NCI-H1436 treated with DMSO at 0.1 percent for 48 hours (cell line): ENCODE measurements at places on chromosomes 16 and 17.

DNA sequence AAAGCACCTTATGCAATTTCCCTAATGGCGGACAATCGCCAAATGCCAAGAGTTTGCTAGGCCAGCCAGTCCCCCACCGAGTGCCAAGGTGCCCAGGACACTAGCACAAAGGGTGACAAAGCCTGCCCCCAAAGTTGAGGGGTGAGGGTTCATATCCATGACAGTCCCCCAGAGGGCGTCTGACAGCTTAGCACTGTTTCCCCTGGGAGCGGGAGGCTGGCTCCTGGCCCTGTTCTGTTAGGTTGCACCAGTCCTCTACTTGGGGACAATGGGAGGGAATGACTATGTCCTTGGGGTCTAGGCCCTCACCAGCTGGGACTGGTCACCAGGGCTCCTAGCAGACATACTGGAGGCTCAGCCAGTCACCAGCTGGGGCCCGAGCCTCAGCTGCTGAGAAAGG, 66.9 kb downstream of the MYO18A start:
- no peak for DNase-seq

DNA sequence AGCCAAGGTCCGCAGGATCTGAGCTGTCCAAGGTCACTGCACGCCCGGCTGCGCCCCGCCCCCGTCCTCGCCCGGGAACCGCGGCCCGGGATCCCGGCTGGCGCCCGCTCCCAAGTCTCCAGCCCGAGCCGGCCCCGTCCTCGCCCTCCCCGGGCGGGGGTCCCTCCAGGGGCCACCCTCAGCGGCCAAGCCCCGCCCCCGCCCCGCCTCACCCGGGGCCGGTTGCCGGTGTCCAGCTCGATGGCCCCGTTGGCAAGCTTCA, 216 bp downstream of the VPS9D1 start:
- no peak for DNase-seq

GRCh38 chr16:57485091-57485915, 990 bp downstream of the DOK4 start:
- DNase-seq, result no peak

DNA sequence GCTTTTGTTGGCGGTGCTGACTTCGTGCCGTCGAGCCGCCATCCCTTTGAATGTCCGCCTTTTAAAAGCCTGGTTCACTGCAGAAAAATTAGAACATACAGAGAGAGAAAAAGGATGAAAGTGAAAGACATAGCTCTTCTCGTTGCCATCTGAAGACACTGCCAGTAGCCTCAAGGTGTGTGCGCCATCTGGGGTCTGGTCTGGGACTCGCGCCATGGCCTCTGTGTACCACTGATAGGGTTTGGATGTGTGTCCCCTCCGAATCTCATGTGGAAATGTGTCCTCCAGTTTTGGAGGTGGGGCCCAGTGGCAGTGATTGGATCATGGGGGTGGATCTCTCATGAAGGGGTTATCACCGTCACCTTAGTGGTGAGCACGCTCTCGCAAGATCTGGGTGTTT, 15.5 kb downstream of the GSE1 start:
- DNase-seq, result no peak

DNA sequence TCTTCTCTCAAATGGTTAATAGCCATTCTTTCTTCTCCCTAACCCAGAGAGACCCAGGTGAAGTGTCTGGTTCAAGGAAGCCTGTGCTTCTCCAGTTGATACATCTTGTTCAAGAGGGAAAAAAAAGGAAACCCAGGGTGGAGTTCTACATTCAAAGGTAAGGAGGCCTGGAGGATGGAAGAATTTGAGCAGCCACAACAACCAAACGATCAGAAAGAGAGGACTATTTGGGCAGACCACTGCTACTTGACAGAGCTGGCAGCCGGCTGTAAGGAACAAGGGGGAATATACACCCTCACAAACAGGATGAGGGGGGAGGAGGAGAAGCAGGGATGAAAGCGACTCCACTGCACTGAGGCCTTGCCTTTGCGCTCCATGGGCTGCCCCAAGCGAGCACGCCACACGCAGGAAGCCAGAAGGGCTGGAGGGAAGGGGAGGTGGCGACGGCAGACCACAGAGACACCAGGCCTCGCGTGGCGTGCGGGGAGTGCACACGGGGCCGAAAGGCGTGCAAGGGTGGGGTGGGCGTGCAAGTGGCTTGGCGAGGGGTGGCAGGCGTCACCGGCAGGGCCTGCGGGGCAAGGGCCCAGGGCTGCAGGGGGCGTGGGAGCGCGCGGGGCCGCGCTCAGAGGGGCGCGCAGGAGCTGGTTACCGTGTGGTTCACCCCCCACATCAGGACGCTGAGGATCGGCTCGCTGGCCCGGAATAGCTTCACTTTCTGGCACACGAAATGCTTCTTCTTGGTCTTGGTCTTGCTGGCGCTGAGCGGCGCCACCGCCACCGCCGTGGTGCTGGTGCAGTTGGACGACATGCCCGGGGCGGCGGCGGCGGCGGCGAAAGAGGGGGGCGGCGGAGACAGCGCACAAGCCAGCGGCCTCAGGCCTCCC, 499 bp downstream of the PIP4K2B start:
- DNase-seq, result no peak

- DNase-seq, result no peak
Observed at GRCh38 chr16:82082543-82083244, 47.6 kb downstream of the HSD17B2 start.

GRCh38 chr17:36602030-36602748, 806 bp downstream of the MRM1 start:
- no peak for DNase-seq

- no peak for DNase-seq
Observed at GRCh38 chr16:67943619-67944504, at the start of gene LCAT. Gene LCAT, minus strand, starts transcription at chr16:67944120. Its CDS starts 19 bp downstream, at chr16:67944101.

DNA sequence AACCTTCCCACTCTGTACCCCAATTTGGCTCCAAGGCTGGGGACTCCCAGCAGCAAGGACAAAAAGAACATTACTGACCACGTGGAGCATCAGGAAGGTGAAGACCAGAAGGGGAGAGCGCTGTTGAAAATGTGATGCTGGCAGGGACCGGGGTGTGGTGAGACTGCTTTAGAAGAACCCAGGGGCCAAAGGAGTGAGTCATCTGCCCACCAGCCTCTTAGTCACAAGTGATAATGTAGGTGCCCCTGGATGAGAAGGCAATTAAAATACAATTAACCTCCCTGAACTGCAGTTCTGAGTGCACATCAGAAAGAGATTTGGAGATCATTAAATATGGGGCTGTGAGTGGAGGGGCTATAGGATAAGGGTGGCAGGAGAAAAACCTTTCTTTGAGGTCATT, 366.6 kb upstream of the CCL2 start:
- DNase-seq, result no peak

DNA sequence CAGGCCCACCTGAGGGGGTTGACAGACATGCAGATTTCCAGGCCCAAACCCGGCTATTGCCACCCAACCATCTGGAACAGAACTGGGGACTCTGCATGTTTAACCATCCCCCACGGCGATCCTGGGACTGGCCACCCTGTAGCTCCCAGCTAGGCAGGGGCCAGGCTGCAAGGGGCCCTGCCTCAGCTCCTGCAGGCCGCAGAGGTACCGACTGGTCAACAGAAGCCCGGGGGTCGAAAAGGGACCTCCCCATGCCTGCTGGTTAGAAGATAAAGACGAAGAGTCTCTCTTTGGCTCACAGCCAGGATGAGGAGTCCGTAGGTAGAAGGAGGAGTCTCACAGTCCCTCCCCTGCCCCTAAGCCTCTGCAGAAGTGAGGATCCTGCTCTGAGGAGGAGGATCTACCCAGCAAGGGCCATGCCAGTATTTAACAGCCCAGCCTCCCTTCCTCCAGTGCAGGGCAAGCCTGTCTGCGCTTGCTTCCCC, 223.4 kb upstream of the TNRC6C start:
- peak; percentile 33 for DNase-seq

GRCh38 chr17:34651402-34651811, 72.0 kb downstream of the TMEM132E start:
- no peak for DNase-seq

DNA sequence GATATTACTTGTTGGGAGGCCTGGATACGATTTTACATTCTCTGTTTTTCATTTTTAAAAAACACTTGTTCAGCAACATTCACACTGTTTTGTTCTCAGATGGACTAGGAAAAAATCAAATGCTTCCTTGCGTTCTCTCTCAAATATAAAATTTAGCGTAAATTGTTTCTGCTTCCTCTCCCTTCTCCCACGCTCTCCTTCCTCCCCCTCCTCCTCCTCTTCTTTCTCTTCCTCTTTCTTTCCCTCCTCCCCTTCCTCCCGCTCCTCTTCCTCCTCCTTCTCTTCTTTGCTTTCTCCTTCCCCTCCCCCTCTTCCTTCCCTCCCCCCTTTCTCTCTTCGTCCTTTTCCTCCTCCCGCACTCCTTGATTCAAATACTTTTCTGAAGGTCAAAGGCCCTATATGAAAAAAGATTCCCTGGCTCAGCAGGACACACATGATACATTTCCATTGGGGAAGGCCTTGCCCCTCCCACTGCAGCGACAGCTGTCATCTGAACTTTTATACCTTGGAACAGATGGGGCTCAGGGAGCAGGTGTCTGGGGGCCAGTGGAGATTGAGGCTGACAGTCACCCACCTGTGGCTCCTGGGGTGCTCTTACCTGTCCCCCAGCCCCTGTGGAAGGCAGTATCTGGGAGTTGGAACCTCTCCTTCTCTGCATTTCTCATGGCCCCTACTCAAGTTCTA, 99.4 kb upstream of the SDK2 start:
- DNase-seq, result no peak

DNA sequence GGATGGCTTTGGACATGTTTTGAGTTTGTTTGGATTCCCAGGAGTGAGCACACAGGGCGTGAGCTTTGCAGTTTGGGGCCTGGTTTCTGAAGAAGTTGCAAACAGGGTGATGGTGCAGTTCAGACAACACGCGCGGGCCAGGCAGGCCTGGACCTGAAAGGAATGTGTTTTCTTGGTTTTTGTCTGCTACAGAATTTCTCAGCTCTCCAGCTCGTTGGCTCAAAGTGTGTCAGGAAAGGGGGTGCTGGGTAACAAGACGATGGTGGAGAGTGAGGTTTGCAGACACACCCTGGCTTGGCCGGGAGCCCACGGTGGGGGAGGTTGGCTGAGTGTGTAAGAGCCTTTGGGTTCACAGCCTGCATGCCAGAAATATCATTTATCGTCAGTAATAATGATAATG, 82.3 kb downstream of the CMIP start:
- DNase-seq, result no peak

DNA sequence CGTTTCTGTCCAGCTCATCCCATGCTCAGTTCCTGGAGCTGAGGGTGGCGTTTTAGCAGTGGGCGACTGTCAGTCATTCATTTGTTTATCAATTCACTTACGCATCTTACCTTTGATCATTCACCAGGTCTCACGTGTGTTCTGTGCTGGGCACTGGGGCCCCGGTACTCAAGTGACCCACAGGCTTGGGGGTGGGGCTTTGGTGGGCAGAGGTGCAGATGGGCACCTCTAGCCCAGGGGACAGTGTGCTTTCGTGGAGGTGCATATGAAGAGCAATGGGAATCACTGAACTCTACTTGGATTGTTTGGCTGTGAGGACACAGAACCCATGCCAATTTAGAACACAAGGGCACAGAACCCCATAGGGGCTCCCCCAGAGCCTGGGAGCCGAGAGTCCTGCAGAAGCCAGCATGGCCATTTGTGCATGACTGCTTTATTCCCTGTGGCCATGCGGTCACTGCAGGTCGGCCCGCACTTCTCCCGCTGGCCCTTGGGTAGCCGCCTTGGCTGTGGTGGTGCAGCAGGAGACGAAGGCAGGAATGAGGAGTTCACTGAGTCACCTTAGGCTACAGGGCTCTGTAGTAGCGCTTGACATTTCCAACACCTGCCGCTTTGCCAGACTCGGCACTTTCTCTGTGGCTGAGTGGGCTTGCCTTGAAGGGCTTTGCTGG, 144.6 kb downstream of the SNX29 start:
- DNase-seq, result no peak

- no peak for DNase-seq
Observed at GRCh38 chr16:77299395-77299794, 100.2 kb downstream of the SYCE1L start.

DNA sequence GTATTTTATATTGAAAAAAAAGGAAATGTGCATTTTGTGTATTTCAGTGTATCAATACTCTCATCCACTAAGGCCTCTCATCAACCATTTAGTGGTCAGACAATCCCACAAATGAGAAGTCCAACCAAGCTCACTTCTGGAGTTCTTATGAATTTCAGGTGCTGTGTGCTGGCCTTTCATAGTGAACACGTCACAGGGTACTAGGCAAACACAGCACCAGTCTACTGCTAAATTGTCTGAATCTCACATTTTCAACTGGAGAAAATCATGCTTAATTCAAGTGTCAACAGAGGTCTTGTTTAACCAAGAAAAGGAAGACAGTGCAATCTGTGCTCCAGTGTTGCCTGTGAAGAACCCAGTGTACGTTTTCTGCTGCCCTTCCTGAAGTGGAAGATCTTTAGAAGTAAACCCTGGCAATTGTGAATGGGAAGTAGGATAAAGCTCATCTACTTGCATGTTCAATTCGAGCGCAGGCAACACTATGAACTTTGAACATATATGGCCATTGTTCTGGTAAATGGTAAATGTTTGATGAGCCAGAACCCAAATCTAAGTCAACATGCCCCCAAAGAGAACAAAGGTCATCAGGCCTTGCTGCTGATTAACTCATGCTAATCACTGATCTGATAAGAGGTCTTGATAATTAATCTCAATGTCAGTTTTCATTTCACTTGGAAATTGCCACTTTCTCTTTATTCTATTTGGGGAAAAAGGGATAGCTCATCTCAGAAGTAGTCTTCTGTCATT, 439.2 kb upstream of the SOX9 start:
- DNase-seq, result no peak

GRCh38 chr16:1178295-1178910, 25.5 kb downstream of the CACNA1H start:
- no peak for DNase-seq

GRCh38 chr16:72241930-72242329, 70.0 kb upstream of the PMFBP1 start:
- peak; percentile 47 for DNase-seq

DNA sequence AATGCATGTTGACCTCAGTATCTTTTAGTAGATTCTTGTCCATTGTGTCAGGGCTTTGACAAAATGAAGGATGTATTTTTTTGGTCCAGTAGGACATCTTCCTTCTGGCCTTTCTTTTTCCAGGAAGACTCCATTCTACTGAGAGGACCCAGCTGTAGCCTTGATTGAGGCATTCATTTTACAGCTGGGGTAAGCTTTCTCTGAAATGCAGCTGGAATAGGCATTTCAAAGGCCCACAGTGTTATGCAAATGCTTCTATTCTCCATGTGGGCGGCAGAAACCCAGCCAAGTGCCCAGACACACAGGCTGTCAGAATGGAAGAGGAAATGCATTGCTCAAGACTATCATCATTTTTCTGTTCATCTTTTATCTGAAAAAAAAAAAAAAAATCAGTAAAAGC, 629.0 kb upstream of the CDH8 start:
- no peak for DNase-seq

GRCh38 chr16:49596648-49597291, 223.2 kb downstream of the C16orf78 start:
- no peak for DNase-seq

DNA sequence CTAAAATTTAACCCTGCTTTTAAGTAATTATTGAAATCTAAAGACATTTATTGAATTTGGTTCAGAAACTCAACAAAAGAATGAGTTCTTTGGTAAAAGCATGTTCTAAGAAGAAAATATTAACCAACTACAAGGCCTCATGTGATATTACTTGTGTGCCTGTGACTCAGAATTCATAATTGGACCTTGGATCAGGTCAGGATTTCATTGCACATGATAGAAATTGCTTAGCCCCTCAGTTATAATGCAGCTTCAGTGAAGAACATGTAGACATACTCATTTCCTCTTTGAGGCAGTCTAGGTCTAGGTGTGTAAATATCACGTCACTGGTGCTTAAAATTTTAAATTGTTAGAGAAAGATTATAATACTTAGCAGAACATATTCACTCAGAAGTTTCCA, 410.0 kb upstream of the SOX9 start:
- DNase-seq, result no peak
